HEK293T (cell line): ENCODE measurements at places on chromosomes 4 and X.

- no peak for DNase-seq
These were observed 119.8 kb downstream of the KDM6A start for GRCh38 chrX:44992775-44993174.

- no peak for DNase-seq
These were observed 104.1 kb upstream of the DDIT4L start for GRCh38 chr4:100294356-100294755.

GRCh38 chr4:23750125-23750524 lies 139.7 kb downstream of the PPARGC1A start:
- no peak for DNase-seq

GRCh38 chr4:24471486-24472160 lies 112.7 kb downstream of the DHX15 start:
- DNase-seq = no peak

GRCh38 chr4:39873823-39874222 lies 103.9 kb downstream of the PDS5A start:
- DNase-seq = no peak

DNA sequence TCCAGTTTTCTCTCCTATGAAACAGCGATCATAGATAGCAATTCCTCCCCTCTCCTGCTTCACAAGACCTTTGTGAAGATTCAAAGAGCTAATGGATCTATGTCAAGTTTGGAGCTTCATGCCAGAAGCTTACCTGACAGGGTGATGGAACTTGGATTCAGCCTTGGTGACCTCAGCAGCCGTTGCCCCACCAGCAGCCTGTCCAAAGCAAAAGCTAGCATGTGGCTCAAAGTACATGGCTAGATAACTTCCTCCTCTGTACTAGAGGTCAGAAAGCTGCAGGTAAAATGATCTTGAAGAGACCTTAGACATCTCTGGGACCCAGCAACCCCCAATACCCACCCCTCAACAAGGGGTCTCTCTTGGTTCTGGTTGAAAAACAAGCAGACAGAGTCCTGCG lies 1.8 kb downstream of the RIPPLY1 start:
- DNase-seq = no peak

DNA sequence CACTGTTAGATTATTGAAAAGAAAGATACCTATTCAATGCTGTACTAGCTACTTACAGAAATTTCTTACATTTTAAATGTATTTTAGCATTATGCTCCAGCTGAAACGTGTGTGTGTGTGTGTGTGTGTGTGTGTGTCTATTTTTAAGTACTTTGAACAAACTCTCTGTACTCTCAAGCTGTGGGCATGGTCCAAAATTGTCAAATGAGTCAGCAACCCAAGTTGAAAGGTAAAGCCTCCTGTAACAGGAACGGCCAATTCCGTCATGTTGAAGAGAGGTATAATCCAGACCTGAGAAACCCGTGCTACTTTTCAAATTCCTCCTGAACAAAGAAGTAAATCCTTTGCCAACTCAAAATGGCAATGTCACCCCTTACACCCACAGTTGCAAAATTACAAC lies 20.5 kb downstream of the MAOB start:
- DNase-seq = no peak

DNA sequence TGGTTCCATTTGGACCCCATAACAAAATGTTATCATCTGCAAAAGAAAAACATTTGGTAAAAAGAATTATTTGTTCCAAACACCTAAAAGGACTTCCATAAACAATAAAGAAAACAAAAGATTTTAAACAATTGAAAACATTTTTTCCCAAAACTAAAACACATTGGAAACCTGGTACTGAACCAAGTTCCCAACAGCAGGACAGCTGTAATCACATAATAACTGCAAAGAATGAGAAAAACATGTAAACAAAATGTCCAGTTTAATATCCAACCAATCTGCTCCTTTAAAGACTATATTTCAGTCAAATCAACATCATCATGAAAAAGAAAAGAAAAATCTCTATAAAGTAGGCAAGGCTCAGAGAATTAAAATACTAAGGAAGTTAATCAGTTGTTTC lies 36.3 kb downstream of the PRDM5 start:
- DNase-seq = no peak

- DNase-seq = no peak
These were observed 3.4 kb downstream of the RNF212 start for GRCh38 chr4:1109898-1110506.

DNA sequence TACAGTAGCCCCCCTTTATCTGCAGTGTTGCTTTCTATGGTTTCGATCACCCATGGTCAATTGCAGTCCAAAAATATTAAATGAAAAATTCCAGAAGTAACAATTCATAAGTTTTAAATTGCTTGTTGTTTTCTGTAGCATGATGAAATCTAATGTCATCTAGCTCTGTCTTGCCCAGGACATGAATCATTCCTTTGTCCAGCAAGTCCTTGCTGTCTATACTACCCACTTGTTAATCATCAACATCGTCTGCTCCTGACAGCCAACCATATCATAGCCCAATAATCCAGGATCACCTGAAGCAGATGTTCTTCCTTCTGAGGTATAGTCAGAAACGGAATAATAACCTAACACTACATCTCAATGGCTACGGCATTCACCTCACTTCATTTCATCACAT lies 79.8 kb downstream of the ADAMTS3 start:
- DNase-seq = no peak

GRCh38 chr4:177573507-177573906 lies 131.3 kb upstream of the AGA start:
- no peak for DNase-seq

GRCh38 chr4:56787380-56787779 lies 34.1 kb downstream of the SPINK2 start:
- DNase-seq = no peak

- peak; percentile 63 for DNase-seq
These were observed 72.5 kb downstream of the RAPGEF2 start for GRCh38 chr4:159175085-159175988.

- no peak for DNase-seq
These were observed 9.8 kb upstream of the FAM3A start for GRCh38 chrX:154525606-154526490.
